Stimulated activated CD8-positive, alpha-beta memory T cell treated with anti-CD3 and anti-CD28 coated beads, Interleukin-7, amount 100 ng/mL, for 1 hour (primary cell): ENCODE measurements at places on chromosomes 1 and 21.

GRCh38 chr1:183832459-183832858 lies 27.5 kb downstream of the RGL1 start:
- DNase-seq = no peak

- no peak for DNase-seq
Measured at GRCh38 chr21:39675993-39676661, 63.4 kb downstream of the B3GALT5 start.

GRCh38 chr1:156356262-156356874 lies 12.6 kb upstream of the RHBG start:
- no peak for DNase-seq

DNA sequence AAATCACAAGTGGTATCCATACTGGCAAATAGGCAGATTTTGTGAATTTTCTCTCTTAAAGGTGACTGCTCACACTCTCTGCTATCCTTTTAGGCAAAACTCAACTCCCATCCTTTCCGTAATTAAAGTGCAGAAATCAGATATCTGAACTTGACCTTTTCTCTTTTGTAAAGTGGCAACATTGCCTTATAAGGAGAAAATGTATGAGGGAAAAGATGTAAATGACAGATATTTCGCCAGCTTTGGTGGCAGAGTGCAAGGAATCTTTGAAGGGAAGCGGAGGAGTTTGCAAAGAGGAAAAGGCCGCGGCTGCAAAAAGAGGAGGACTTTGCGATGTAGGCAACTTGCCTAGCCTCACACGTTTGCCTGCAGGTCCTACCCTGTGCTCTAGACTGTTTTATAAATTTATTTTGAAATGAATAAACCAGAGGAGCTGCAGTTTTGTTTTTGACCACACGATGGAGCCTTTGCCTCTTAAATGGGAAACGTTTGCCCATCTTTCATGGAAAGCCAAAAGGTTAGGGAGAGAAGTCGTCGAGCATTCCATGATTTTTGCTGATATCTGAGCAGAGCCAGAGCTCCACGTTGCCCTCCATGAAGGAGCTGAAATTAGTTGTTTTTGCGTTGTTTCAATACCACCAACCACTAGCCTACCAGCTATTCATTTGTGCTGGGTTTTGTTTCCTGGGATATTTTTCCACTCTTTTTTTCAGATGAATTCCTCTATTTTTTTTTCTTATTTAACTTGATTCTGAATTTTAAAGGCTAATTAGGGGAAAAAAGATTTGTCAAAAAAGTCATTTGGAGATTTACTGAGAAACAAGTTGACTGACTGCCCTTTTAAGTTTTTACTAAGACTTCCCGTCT lies 242.3 kb downstream of the LMX1A start:
- no peak for DNase-seq

DNA sequence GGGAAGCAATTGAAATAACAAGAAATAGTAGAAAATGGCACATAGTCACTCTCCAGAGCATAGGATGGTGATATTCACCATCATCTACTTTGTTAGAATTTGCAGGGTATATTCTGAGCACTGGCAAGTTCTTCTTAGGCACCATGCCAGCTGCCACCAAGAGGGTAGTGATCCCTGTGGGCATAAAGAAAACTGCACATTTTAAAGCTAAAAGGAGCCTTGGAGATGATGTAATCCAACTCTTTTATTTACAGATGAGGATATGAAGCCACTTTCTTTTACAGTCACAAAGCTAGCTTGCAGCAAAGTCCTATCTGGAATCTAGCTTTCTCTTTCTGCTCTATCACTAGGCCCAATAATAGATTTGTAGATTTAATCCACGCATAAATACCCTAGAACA lies 69.0 kb downstream of the PTGER3 start:
- DNase-seq = no peak

GRCh38 chr21:24420689-24421088 lies 1186.6 kb downstream of the MRPL39 start:
- no peak for DNase-seq

- no peak for DNase-seq
Measured at GRCh38 chr1:19319196-19319595, 7.1 kb downstream of the SLC66A1 start.

DNA sequence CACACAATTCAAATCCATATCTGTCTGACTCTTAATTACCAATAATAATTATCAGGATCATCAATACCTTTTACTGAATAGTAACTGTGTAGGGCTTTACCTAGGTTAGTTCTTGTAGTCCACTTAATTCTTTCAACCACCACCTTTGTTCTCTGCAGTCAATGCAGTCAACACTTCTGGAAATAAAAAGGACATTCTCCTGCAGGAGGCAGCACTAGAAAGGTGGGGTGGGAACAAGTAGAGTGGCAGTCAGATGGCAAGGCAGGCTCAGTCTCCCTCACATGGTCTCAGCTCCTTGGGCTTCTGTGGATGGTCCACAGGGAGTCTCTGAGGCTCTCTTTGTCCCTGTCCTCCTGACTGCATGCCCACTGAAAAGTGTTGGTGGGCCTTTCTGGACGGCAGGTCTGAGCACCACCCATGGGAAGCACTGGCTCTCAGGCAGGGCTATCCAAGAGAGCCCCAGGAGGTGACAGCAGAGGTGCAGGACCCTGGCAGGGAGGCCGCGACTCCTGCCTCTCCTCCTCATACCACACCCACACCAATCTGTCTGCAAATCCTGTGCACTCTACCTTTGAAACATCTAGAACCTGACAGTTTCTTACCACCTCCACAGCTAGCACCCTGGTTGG lies 237.3 kb downstream of the FOXD2 start:
- DNase-seq = no peak

DNA sequence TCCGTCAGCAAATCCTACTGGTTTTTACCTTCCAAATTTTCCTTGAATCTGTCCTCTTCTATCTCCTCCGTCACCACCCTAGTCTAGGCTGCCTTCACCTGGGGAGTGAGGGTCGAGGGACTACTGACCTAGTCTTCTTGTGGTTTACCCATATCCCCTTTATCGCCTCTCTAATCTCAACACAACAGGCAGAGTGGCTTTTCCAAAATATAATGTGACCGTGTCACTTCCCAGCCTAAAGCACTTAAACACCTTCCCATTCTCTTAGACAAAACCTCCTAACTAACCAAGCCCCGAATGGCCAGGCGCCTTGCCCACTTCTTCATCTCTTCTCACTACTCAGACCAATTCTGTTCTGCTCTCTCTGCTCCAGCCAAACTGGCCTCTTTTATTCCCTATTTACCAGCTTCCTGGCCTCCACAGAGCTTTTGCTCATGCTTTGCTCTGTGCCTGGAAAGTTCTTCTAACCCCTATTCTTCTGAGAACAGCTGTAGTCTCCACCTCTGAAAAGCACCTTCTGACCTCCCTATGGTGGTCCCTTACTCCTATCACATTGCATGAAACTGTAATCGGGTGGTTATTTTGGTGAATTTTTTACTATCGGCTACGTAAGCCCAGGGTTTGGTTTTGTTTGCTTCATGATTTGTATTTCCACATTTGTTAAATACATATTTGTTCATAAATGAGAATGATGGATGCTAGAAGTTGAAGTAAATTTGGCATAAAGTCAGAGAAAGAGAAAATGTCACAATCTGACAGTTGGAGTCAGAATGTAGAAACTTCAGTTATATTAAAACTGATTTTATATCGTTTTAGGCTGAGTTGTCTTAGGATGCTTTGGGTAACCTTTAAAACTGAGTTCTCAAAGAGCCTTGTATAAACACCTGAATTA lies 1.2 kb upstream of the NBPF1 start:
- DNase-seq = no peak

DNA sequence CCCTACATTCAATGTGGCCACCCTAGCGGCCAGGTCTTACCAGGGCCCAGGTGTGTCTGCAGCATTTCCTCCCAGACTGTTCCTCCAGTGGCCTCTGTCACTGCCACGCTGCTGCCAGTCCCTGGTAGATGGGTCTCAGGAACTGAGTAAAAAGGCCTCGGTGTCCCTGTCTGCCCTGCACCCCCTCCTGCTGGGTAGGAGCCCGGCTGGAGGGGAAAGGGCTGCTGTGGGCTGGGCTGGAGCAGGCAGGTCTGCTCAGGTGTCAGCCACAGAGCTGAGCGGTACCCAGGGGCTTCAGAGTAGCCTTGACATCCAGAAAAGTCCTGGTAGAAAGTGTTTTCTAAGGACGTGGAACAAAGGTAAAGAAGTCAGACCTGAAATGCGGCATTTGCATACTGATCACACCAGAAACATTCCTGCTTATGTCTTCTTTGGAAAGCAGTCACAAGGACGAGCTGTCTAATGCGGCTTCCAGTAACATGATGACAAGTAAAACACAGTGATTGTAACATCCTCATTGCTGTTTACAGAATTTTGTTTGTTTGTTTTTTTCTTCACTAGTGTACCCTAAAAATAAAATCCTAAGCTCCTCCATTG lies 32.6 kb downstream of the SEC16B start:
- no peak for DNase-seq

DNA sequence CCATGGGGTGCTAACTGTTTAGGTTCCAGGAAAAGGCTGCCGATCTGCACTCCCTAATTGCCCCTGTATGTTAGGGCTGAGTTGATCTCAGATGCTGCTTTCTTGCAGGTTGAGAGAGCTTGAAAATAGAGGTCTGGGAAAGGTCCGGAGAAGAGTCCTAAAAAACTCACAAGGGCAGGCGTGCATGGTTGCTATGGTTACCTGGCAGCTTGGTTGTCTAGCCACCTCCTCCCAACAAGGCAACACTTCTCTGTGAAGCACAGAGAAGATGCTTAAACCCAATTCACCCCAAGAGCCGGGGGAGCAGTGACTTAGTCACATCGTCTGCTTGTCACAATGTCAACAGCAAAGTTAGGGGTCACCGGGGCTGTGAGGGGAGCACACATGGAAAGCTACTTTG lies 31.0 kb upstream of the LRRC52 start:
- DNase-seq = no peak

DNA sequence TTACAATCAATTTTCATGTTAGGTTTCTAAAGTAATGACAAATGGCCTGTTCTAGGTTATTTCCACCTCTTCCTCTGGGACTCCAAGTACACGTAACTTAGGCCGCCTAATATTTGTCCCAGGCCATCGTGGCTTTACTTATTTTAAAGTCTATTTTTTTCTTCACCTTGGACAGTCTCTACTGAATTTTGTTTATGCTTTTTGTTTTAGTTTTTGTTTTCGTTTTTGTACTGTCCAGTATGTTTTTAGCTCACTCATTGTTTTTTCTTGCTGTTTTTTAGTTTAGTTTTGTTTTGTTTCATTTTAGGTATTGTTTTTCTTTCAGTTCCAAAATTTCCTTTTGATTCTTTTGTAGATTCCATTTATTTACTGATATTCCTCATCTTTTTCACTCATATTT lies 187.7 kb upstream of the RNPC3 start:
- no peak for DNase-seq

DNA sequence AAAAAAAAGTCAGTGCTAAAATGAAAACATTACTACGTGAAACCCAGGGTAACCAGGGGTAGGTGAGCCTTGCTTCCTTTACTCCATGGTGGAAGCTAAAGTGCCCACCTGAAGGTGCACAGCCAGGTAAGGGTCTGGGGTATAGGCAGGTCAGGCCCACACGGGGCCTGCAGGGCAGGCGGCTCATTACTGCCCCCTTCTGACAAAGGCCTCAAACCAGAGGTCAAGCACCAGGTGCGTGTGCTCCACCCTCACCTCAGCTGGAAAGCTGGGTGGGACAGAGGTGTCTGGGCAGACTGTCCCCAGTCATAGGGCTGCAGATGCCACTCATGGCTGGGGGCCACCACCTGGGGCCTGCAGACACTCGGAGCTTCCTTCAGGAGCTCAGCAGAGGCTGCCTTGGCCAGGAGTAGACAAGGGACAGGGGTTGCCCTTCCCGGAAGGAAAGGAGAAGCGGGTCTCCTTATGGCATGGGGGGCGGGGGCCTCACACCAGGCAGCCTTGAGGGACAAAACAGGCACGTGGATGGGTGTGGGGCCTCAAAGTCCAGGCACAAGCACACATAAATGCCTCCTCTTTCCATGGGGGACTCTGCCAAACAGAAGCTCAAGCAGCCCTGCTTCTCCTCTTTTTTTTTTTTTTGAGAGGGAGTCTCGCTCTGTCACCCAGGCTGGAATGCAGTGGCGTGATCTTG lies 36.2 kb downstream of the ACOT7 start:
- no peak for DNase-seq

DNA sequence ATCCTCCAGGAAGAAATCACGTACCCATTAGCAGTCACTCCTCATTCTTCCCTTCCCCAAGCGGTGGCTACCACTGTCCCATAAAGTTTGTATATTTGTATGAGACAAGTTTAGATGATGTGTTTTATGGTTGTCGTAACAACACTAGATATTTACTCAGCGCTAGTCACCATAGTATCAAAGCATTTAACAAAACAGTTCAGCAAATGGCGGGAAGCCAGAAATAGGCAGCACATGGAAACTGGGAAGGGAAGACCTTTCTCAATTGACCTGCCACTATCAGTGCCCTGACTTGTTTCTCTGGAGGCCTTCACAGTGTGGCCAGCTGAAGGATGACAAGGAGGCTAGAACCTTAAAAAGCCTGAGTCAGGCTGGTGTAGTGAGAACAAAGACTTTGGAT lies 31.1 kb downstream of the CNST start:
- no peak for DNase-seq

GRCh38 chr1:32925403-32926162 lies 24.4 kb upstream of the TMEM54 start:
- no peak for DNase-seq

GRCh38 chr1:247104965-247105364 lies 809 bp upstream of the ZNF669 start:
- DNase-seq = no peak

GRCh38 chr1:207289756-207290155 lies 31.7 kb upstream of the CD55 start:
- no peak for DNase-seq

DNA sequence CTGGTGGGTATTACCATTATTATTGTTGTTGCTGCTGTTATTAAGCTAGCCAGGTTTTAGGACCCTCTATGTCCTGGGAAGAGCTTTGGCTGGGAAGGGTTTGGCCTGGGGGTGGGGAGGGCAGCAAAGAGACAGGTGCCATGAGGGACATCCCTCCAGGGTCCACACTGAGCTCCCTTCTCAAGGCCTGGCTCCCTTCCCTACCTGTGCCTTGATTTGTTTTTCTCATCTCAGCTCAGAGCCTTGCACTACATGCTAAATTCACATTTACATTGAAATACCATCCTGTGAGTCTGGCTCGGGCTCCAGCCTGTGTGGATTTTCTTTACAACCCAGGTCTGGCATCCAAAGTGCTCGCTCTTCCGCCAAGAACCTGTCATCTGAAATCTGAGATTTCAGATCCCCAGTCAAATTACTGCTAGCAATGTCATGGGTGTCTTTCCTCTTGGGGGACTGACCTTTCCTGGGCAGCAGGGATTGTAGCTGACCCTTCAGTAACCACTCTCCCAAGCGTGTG lies 536.3 kb downstream of the PTPRU start:
- no peak for DNase-seq

DNA sequence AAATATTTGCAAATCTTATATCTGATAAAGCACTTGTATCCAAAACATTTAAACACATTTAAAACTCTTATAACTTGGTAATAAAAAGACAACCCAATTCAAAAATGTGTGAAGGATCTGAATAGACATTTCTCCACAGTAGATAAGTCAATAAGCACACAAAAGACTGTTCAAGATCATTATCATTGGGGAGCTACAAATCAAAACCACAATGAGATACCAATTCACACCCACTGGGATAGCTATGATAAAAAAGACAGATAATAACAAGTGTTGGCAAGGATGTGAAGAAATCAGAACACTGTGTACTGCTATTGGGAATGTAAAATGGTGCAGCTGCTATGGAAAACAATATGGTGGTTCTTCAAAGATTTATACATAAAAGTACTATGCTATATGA lies 5.1 kb upstream of the LIN9 start:
- no peak for DNase-seq
